ENCODE measurements at places on chromosomes 6 and 20.

- no peak for DNase-seq
Observed at GRCh38 chr20:54115172-54115854, 44.9 kb upstream of the BCAS1 start.

- DNase-seq: no peak
Observed at GRCh38 chr6:124970243-124970642, 8.0 kb downstream of the RNF217 start.

- DNase-seq: no peak
Observed at GRCh38 chr6:8736156-8736895, 301.0 kb upstream of the SLC35B3 start.

GRCh38 chr6:134352786-134353480, 35.0 kb upstream of the SGK1 start:
- DNase-seq: no peak

GRCh38 chr6:145866456-145867396, 52.1 kb upstream of the FBXO30 start:
- DNase-seq: no peak

- no peak for DNase-seq
Observed at GRCh38 chr6:97870273-97870672, 587.3 kb upstream of the MMS22L start.

DNA sequence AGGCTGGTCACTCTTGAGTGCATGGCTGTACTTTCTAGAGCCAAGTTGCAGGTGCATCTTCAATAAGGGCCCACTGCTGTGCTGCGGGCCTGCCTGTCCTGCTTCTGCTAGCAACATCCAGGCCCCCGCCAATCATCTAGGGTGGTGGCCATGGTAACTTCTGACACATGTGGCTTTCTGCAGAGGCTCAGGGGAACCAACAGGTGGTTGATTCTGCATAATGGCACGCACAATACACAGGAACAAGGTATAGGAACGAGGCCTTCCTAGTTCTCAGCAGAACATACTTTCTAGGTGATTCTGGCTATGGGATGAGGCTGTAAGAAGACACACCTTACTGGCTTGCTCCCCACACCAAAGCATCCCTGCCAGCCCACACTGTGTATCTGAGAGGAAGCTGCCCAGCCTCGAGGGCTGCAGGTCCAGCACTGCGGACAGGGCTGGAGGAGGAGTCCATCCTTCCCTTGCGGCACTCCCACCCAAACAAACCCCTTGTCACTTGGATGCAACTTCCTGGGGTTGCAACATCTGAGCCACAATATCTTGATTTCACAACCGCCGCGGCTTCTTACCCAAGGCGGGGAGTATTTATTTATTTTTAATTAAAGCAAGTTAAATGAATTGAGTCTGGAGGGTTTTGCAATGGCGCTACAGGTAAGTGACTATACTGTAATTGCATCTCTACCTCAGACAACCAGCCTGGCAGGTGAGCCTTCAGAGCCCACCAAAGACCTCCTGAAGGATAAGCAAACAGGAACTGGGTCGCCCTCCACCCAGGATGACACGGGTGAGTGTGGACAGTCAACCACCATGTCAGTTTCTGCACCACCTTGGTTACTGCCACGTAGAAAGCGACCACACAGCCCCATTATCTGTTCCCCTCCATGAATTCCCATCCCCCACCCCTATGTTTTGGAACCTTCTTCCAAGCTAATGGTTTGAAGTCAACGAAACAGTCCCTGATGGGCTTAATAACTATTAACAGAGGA, 49.6 kb downstream of the SULF2 start:
- no peak for DNase-seq

- DNase-seq: no peak
Observed at GRCh38 chr20:62087227-62087626, 21.5 kb upstream of the TAF4 start.

- DNase-seq: no peak
Observed at GRCh38 chr20:58342104-58342945, 32.8 kb downstream of the RAB22A start.

GRCh38 chr20:24969186-24970029, 20.3 kb downstream of the CST7 start:
- DNase-seq: no peak

- DNase-seq: no peak
Observed at GRCh38 chr6:147905711-147906110, 397.2 kb downstream of the SAMD5 start.

DNA sequence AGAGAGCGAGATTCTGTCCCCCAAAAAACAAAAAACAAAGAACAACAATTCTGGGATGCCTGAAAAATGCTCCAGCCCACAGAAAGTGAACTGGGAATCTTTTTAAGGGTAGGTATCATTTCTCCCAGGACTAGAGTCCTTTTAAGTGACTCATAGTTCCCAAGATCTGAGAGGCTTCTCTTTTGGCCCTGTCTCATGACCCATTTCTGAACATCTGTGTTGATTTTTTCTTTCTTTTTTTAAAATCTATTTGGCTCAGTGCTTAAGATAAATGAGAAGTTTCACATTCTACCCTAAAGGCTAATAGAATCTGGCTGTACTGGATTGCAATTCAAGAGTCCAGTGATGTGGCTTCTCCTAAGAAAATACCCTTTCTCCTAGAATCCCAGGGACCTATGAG, 217.6 kb upstream of the FOXQ1 start:
- DNase-seq: no peak

- DNase-seq: no peak
Observed at GRCh38 chr6:22596011-22596410, 26.6 kb downstream of the HDGFL1 start.

DNA sequence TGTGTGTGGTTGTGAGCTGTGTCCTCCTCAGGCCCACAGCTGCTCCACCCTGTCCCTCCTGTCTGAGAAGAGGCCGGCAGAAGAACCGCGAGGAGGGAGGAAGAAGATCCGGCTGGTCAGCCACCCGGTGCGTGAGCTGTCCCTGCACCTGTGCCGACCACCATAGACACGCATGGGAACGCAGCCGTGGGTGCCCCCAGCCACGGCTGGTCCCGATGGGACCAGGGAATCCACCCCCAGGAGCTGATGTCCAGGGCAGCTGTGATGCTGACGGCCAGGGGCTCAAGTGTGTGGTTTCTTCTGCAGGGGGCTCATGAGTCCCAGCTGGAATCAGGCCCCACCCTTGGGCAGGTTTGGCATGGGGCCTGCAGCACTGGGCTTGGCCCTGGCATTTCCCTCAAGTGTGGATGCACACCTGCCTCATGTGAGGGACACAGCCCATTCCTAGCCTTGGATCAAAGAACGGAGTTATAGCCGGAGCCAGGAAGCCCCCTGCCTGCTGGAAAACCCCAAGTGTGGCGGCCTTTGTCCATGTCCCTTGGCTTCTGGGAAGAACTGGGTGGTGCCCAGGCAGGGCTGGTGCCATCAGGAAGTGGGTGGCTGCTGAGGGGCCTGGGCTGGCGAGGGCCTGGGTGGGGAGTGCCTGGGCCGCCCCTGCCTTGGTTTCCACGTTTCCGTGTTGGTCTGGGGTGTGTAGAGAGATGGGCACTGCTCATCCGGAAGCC, 4.6 kb upstream of the TNFRSF6B start:
- DNase-seq: no peak

- DNase-seq: no peak
Observed at GRCh38 chr6:63558278-63558677, 14.0 kb upstream of the LOC128125822 start.

- no peak for DNase-seq
Observed at GRCh38 chr6:53309059-53309900, 39.5 kb downstream of the ELOVL5 start.

- DNase-seq: no peak
Observed at GRCh38 chr20:1267161-1267560, 1.1 kb downstream of the SNPH start.

GRCh38 chr6:56037601-56038000, 162.2 kb upstream of the BMP5 start:
- DNase-seq: no peak

- no peak for DNase-seq
Observed at GRCh38 chr6:119312875-119313338, 36.7 kb downstream of the MAN1A1 start.

DNA sequence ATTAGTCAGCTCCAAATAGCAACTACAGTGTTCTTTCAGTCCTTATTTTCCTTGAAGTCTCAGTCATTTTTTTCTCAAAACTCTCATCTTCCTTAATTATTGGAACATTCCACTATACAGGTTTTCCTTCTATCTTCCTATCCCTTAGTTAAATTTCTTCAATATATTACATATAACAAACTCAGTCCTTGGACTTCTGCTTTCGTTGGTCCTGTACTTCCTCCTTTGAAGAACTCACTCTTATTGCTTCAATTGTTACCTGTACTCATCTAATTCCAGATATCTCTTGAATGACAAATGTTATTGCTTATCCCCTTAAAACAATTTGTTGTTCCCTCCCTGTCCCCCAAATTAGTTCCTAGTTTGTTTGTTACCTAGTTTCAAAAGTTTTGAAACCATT, 67.7 kb upstream of the NOTCH4 start:
- no peak for DNase-seq

DNA sequence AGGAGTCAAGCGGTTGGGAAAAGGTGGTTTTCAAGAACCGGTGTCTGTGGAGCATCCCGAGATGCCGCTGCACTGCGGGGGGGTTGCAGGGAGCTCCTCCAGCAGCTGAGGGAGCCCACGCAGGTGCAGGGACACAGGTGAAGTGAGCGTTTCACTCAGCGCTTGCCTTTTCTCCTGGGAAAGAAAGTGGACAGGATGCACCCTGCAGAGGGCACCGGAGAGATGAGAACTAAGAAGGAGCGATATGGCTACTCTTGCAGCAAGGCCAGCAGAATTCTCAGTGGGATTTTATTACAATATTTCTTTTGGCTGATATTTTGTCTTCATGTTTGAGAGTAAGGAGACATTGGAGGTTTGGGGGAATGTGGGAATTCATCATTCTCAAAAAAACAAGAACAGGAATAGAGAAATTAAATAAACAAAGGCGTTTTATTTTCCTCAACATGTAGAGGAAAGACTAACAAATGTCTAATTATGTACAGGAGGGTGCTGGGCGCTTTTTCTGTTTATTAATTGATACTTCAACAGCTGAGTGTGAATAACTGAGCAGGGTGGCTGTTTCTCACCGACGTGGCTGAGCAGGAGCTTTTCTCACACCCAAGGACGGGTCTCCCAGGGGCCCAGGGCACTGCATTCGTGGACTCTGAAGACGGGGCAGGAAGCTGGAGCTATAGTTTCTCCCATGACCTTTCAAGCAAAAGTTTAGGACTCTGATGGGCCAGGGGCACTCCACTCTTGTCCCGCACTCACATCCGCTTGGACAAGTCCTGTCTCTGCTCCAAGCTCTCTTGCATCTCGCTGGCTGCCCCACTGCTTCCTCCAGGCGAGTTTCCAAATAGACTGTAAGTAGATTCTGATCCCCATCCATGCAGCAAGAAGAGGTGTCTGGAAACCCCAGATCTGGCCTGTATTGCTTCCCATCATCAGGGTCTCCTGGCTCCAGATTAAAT, 176.1 kb downstream of the SMOC2 start:
- no peak for DNase-seq

GRCh38 chr6:85008296-85009009, 244.1 kb upstream of the TBX18 start:
- DNase-seq: no peak

GRCh38 chr20:47676912-47677634, 108.2 kb downstream of the SULF2 start:
- no peak for DNase-seq

GRCh38 chr6:14730654-14731053, 515.2 kb upstream of the JARID2 start:
- DNase-seq: no peak

GRCh38 chr20:5191829-5192569, 65.2 kb downstream of the CDS2 start:
- peak; percentile 23 for DNase-seq

- DNase-seq: peak; percentile 11
Observed at GRCh38 chr6:11702500-11703130, 76.0 kb downstream of the ADTRP start.

- DNase-seq: no peak
Observed at GRCh38 chr6:9623985-9624384, 790.9 kb downstream of the TFAP2A start.

DNA sequence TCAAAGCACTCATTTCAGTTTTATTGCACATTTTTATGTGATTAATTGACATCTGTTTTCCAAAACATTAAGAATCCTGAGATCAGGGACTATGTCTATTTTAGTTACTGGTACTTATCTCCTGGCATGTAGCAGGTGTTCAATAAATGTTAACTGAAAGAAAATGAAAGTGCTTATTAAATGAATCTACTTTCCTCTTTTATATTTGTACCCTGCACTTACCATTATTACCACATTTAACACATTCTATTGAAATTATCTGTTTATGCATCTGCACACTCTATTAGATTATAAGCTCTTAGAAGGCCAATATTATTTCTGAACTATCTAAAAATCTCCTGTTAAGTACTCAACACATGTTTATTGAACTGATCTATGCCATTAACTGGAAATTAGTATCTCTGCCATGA, 131.9 kb downstream of the EPM2A start:
- no peak for DNase-seq

GRCh38 chr6:15426901-15427300, 181.0 kb downstream of the JARID2 start:
- no peak for DNase-seq

GRCh38 chr20:46349742-46350056, 41.4 kb upstream of the CDH22 start:
- DNase-seq: no peak

DNA sequence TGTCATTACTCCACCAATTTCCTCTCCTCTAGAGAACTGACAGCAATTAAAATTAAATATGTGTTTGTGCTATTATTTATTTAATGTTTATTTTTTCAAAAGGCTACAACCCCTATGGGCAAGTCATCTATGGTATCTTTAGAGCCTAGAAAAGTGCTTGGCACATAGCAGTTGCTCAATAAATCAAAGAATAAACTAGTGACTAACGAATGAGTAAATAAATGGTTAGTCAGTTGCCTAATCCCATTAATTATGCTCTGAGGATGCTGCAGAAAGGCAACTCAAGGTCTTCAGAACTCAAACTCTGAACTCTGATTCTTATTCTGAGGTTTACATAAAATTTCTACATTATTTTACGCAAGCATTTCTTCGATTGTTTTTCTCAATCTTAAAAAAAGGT, 193.0 kb upstream of the TSHZ2 start:
- DNase-seq: no peak

DNA sequence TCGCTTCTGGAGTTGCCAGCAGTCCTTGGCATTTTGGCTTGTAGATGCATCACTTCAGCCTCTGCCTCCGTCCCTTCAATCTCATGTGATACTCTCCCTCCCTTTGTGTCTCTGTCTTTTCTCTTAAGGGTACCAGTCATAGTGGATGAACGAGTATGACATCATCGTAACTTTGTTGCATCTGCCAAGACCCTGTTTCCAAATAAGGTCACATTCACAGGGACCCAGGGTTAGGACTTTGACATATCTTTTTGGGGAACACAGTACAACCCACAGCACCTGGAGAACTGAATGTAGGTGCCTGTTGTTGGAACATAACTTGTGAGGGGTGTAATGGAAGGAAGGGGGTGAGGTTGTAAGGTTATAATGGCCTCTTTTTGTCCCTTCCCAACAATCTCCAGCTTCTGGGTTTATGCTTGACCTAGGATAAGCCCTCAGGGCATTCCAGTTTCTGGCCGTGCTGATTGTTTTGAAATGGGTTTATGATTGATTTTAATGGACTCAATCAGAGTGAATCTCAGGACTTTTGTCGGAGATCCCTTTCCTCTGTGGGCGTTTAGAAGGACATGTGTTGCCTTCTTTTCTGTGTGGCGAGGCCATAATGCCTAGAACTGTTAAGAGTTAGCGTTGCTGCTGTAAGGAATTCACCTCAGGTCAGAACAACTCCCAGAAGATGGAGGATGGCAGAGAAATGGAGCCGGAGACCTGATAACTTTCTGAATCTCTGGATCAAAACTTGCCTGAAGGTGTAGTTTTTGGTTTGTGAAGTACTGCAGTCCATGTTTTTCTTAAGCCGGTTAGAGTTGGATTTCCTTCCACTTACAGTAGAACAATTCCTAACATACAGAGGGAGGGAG, 9.2 kb downstream of the ATRN start:
- DNase-seq: no peak
